ENCODE measurements at places on chromosomes 12 and 14. TPM values are rescaled to one million over a fixed set of nuclear protein-coding genes. Genes with fewer than 3 reads are reported as not detected.
A peak's percentile ranks its signal among the peaks of the same experiment; 100 is the strongest.

Gene KCNA1
- not detected for total RNA-seq

DNA sequence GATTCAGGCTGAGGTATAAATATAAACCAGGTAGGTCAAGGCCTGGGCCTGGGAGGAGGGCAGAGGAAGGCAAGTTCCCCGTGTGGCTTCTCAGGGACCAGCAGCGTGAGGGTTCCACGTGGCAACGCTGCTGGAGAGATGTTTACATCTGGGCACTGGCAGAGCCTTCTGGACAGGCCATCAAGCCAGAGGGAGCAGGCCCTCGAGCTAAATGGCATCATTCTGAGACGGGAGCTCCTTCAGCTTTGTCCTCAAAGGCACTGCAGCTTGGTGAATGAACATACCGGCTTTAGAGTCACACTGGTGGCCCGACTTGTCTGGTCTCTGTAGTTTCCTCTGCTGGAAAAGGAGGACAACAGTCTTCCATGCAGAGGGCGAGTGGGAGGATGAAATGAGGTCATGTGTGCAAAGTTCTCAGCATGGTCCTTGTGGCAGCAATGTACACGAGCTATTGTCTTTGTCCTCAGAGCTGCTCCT, 231.3 kb downstream of the ZFP36L1 start:
- H3K36me3 ChIP-seq, result no peaks in the 10 kb centered on the region
- no peak for DNase-seq
- no peak overlapping the region for H3K4me3 ChIP-seq
- peaks cover 54% of the 10 kb centered on the region for H3K4me1 ChIP-seq
- peak overlapping the region; percentile 16 for H3K27ac ChIP-seq
- no peaks in the 10 kb centered on the region for H3K27me3 ChIP-seq

Gene PELI2
- total RNA-seq, result 16.3 TPM

GRCh38 chr12:122651520-122652224, 51.5 kb downstream of the HCAR2 start:
- no peak for DNase-seq
- no peak overlapping the region for H3K4me3 ChIP-seq
- no peaks in the 10 kb centered on the region for H3K4me1 ChIP-seq
- H3K27me3 ChIP-seq, result no peaks in the 10 kb centered on the region
- no peaks in the 10 kb centered on the region for H3K36me3 ChIP-seq

DNA sequence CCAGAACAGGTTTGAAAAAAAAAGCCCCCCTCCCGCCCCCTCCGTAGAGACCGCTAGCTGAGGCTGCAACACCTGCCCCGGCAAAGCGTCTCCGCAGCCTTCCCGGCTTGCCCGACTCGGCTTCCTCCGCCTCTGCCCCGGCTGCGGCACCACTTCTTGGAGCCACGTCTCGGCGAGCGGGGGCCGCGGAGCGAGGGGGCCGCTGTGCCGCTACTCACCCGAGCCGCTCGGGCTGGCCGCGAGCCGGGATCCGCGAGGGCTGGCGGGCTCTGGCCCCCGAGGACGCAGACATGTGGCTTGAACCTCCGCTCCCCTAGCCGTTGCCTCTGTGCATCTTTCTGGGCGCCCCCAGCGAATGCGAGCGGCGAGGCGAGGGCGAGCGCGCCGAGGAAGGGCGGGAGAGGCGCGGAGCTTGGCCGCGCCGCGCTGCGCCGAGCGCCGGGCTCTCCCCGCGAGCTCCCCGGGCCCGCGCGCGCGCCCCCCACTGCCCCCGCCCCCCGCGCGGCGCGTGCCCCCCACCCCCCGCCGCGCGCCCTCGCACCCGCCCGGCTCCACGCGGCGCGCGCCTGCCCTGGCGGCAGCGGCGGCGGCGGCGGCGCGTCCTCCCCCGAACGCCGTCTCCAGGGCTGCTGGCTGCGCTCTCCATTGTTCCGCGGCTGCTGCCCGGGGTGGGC, 249.5 kb downstream of the APAF1 start:
- no peak overlapping the region for H3K27ac ChIP-seq
- H3K4me3 ChIP-seq, result peak overlapping the region; percentile 50
- no peaks in the 10 kb centered on the region for H3K36me3 ChIP-seq
- peaks cover 24% of the 10 kb centered on the region for H3K4me1 ChIP-seq

- no peaks in the 10 kb centered on the region for H3K27me3 ChIP-seq
- no peak for DNase-seq
- no peak overlapping the region for H3K4me3 ChIP-seq
- peak overlapping the region; percentile 69 for H3K27ac ChIP-seq
- H3K36me3 ChIP-seq, result no peaks in the 10 kb centered on the region
These were observed 29.7 kb downstream of the ZFP36L1 start for GRCh38 chr14:68762953-68763764.

DNA sequence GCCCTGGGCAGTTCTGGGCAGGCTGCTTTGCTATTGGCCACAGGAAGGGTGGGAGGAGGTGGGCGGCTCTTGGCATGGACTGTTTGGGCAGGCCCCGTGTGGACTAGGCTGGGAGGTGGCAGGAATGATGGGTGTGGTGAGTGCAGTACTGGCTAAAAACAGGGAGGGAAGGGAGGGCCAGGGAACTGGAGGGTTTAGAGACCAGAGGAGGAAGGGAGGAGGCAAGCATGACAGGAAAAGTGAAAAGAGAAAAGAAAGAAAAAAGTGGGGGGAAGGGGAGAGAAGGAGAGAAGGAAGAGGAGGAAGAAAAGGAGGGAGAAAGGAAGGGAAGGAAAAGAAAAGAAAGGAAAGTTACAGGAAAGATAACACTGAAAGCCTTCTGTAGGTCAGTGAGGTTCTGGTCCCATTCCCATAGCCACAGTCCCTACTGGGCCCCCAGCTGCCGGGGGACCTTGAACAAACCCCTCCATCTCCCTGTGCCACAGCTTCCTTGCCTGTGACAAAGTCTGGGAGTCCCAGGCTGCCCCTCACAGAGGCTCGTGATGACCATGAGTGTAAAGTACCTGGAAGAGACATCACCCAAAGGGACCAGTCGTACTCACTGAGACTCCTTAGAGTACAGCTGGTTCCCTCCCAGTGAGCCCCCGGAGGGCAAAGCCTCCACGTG, 1.1 kb upstream of the C14orf132 start:
- H3K27ac ChIP-seq, result peak overlapping the region; percentile 91
- H3K4me3 ChIP-seq, result peak overlapping the region; percentile 70
- no peak for DNase-seq

DNA sequence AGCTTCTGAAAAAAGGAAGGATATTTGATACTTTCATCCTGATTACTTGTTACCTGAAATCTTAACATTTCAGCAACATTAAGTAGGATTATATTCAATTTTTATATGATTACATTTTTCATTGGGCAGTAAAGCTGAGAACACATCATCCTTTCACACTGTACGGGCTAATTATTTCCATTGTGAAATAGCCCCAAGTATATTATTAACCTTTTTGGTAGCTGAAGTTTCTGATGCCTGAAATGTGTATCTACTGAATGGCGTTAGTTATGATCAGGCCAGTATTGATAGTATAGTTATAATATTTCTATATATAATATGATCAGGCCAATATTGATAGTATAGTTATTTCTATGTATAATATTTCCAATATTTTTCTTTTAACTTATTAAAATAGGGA, 10.1 kb downstream of the SPATS2 start:
- H3K27ac ChIP-seq, result no peak overlapping the region
- H3K4me1 ChIP-seq, result no peaks in the 10 kb centered on the region
- no peaks in the 10 kb centered on the region for H3K27me3 ChIP-seq
- H3K4me3 ChIP-seq, result no peak overlapping the region

DNA sequence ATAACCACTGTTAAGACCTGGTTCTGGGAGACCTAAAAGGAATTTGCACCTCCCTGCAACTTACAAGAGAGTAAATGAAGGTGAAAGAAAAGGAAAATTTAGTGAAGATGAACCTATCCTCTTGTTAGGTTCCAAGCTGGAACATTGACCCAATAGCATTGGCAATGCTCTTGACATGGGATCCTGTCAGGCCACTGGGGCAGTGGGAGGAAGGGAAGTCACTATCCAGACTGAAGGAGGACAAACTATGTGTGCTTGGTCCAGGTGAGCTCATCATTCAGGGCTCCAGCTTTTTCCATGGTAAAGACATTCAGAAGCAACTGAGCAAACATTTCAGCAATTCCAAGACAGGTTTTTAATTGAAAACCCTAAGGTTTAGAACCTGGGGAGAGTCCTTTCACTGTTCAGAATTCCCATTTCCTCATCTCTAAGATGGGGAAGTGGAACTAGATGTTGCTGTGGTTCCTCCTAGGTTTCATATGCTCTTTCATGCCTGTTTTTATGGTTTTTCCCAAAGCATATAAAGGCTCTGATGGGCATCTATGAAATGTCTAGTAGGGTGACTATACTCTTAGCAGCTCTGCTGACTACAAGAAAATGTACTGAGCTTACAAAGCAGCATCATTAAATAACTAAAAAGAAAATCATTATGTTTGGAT, 33.1 kb downstream of the MAPK1IP1L start:
- no peaks in the 10 kb centered on the region for H3K36me3 ChIP-seq
- peak; percentile 10 for DNase-seq
- H3K4me1 ChIP-seq, result peaks cover 4% of the 10 kb centered on the region
- H3K27me3 ChIP-seq, result no peaks in the 10 kb centered on the region
- no peak overlapping the region for H3K27ac ChIP-seq

- H3K36me3 ChIP-seq, result no peaks in the 10 kb centered on the region
- no peaks in the 10 kb centered on the region for H3K27me3 ChIP-seq
- no peak overlapping the region for H3K4me3 ChIP-seq
- H3K4me1 ChIP-seq, result peaks cover 26% of the 10 kb centered on the region
These were observed 11.1 kb upstream of the LGALS3 start for GRCh38 chr14:55117803-55118441.

Gene GALNT16
- total RNA-seq, result 5.8 TPM

- H3K27me3 ChIP-seq, result no peaks in the 10 kb centered on the region
- peak overlapping the region; percentile 79 for H3K27ac ChIP-seq
- H3K4me3 ChIP-seq, result no peak overlapping the region
- no peak for DNase-seq
- H3K36me3 ChIP-seq, result peaks cover 15% of the 10 kb centered on the region
These were observed 33.4 kb downstream of the ELK3 start for GRCh38 chr12:96227365-96228106.

DNA sequence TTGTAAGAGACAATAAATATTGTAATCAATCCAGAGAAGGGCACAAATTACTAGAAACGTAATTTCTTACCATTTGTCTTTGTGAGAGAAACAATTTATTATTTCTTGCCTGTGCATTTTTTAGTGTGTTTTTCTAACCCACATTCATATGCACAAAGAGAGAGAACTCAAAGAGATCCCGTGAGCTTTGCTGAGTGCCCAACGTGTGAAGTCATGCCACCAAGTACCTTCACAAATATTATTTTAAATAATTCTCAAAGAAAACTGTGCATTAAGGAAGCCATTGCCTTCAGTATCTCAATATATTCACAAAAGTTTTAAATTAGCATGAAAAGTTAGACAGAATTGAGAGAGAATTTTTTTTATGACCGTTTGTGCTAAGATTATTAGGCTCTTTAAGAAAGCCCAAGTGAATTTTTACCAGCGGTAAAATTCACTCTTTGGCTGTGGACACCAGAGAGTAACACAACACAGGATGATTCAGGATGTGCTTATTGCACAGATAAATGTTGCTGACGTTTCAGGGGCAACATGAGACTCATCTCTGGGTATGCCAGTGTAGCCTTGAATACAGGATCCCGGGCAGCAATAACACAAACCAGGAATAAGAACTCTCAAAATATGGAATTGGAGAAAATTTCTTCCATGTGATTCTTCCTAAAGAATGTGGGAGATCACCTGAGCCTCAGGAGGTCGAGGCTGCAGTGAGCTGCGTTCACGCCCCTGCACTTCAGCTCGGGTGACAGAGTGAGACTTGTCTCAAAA, 2.9 kb downstream of the ARHGDIB start:
- H3K27me3 ChIP-seq, result no peaks in the 10 kb centered on the region
- no peak for DNase-seq
- H3K36me3 ChIP-seq, result no peaks in the 10 kb centered on the region
- H3K27ac ChIP-seq, result peak overlapping the region; percentile 75
- peaks cover 58% of the 10 kb centered on the region for H3K4me1 ChIP-seq

Gene BEST3
- total RNA-seq, result not detected
